ENCODE measurements at places on chromosomes 5 and 9. TPM values are rescaled to one million over a fixed set of nuclear protein-coding genes. Genes with fewer than 3 reads are reported as not detected.

- no peaks in the 10 kb centered on the region for H3K4me1 ChIP-seq
- H3K36me3 ChIP-seq, result no peaks in the 10 kb centered on the region
- H3K27me3 ChIP-seq, result no peaks in the 10 kb centered on the region
- H3K27ac ChIP-seq, result no peak overlapping the region
- H3K4me3 ChIP-seq, result no peak overlapping the region
- no peak for DNase-seq
These were observed 47.5 kb downstream of the UBE2QL1 start for GRCh38 chr5:6496207-6496584.

Gene RAD1
- 19.3 TPM for total RNA-seq

Gene ARRDC1
- 77.1 TPM for total RNA-seq

Gene EGFL7
- 0.56 TPM for total RNA-seq

DNA sequence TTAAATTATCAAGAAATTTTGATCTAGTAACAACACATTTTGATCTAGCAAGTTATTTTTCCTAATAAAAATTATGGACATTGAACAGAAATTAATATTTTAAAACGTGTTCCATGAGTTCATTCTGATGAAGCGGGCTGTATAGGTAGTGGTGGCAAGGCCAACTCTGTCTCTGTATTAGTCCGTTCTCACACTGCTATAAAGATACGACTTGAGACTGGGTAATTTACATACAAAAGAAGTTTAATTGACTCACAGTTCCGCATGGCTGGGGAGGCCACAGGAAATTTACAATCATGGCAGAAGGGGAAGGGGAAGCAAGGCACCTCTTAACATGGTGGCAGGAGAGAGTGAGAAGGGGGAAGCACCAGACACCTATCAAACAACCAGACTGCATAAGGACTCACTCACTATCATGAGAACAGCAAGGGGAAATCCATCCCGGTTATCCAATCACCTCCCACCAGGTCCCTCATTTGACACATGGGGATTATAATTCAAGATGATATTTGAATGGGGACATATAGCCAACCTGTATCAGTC, 61.2 kb downstream of the TMEM232 start:
- no peaks in the 10 kb centered on the region for H3K4me1 ChIP-seq
- no peak overlapping the region for H3K27ac ChIP-seq
- no peaks in the 10 kb centered on the region for H3K36me3 ChIP-seq
- no peaks in the 10 kb centered on the region for H3K27me3 ChIP-seq
- no peak overlapping the region for H3K4me3 ChIP-seq
- no peak for DNase-seq

- H3K27me3 ChIP-seq, result no peaks in the 10 kb centered on the region
- no peak overlapping the region for H3K4me3 ChIP-seq
- no peaks in the 10 kb centered on the region for H3K4me1 ChIP-seq
- no peak overlapping the region for H3K27ac ChIP-seq
These were observed 218.8 kb downstream of the TMEM167A start for GRCh38 chr5:82858151-82859025.

DNA sequence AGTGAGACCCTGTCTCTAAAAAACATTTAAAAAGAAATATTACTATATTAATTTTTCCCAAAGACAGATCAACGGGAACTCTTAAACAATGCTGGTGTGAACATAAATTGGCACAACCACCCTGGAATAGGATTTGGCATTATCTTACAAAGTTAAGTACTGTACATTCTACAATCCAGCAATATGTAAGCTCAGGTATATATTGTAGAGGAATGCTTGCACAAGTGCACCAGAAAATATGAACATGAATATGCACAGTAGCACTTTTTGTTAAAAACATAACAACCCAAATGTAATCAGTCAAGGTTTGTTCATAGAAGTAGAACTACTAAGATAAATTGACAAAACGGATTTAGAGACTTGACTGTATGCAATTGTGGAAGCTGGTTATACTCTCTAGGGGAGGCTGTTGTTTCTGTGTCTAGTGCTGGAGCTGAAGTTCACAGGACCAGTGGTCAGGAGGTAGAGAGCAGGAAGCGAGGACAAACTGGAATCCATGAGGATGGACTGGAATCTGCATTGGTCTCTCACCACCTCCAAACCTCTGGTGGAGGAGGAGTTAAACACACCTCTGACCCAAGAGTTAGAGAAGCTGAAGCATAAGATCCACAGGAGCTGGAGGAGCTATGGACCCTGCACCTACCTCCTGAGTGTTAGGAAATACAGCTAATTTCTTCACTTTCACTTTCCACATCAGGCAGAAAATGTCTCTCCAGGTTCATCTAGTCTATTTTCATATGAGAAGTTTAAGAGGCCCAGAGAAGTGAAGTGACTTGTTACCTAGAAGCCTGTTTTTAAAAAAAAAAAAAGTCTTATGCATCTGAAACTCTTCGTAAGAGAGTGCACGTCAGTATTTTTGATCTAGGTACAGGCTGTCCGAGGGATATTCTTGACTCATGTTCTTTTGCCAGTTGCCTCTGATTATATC, 20.3 kb upstream of the RIC1 start:
- H3K4me1 ChIP-seq, result peaks cover 6% of the 10 kb centered on the region
- no peaks in the 10 kb centered on the region for H3K36me3 ChIP-seq
- H3K27ac ChIP-seq, result peak overlapping the region; percentile 47
- DNase-seq, result no peak
- no peaks in the 10 kb centered on the region for H3K27me3 ChIP-seq
- H3K4me3 ChIP-seq, result peak overlapping the region; percentile 39

DNA sequence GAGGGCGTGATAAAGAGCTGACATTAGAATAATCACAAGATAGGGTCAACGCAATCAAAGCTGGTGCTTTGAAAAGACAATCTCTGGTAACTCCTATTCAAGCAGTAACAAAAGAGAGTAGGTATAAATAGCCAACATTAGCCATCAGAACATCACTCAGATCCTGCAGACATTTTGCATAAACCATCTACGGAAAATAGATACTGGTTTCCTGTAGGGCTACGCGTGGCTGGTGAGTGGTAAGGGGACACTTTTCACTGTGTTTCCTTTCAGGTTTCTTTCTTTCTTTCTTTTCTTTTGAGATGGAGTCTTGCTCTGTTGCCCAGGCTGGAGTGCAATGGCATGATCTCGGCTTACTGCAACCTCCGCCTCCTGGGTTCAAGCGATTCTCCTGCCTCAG, 22.3 kb downstream of the TTF1 start:
- H3K4me3 ChIP-seq, result no peak overlapping the region
- peaks cover 14% of the 10 kb centered on the region for H3K36me3 ChIP-seq
- no peak for DNase-seq
- no peak overlapping the region for H3K27ac ChIP-seq
- H3K27me3 ChIP-seq, result no peaks in the 10 kb centered on the region
- no peaks in the 10 kb centered on the region for H3K4me1 ChIP-seq

DNA sequence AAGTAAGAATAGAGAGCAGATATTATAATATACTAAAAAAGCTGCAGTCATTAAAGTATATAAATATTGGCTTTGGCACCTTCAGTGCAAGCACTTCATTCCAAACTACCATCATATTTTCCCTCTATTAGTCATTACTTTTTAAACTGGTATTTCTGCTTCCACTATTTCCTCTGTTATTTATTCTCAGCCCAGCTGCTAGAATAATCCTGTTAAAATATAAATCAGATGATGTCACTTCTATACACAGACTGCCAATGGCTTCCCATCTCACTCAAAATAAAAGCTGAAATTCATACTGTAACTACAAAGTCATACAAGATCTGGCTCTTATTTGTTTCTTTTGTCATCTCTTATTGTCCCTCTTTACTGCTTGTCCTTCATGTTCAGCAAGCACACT, 432.9 kb downstream of the TLE4 start:
- no peak for DNase-seq
- H3K27me3 ChIP-seq, result no peaks in the 10 kb centered on the region
- H3K4me3 ChIP-seq, result no peak overlapping the region
- H3K4me1 ChIP-seq, result no peaks in the 10 kb centered on the region
- no peaks in the 10 kb centered on the region for H3K36me3 ChIP-seq

GRCh38 chr5:566636-567309, 42.5 kb upstream of the SLC9A3 start:
- no peaks in the 10 kb centered on the region for H3K27me3 ChIP-seq
- H3K27ac ChIP-seq, result no peak overlapping the region
- DNase-seq, result no peak
- no peak overlapping the region for H3K4me3 ChIP-seq
- no peaks in the 10 kb centered on the region for H3K36me3 ChIP-seq
- H3K4me1 ChIP-seq, result no peaks in the 10 kb centered on the region

DNA sequence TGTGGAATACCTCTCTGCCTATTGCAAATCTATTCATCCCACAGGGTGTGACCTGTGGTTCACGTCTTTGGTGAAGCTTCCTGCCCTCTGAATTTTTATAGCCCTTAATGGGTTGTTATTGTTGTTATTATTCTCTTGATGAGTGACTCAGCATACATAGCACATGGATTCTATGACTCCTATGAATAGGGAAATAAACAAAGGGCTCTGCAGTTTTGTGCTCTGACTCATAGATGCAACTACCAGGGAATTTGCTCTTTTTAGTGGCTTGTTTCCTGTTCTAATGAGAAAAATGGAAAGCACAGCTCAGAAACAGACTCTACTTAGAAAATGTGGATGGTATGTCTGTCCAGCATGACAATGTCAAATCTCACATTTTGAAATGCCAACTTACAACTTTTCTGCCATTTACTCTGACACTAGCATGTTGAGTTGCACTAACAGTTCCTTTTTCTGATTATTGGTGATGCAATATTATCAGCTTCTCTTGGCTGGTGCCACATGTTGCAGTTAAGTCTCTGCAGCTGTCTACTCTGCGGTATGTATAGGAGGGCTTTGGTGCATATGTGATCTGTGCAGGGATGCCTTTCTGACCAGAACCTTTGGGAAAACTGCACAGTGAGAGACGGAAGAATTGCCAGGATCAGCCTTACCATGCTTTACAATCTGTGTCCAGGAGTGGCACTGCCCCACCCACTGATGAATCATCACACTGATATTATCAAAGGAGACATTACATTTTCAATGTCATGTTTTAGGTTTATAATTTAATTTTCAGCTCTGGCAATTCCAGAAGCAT, 996.4 kb upstream of the WWC1 start:
- no peaks in the 10 kb centered on the region for H3K36me3 ChIP-seq
- H3K4me3 ChIP-seq, result no peak overlapping the region
- no peaks in the 10 kb centered on the region for H3K27me3 ChIP-seq

Gene SEMA5A
- 0.98 TPM for total RNA-seq

Gene OBP2B
- total RNA-seq, result not detected

Data from naive thymus-derived CD4-positive, alpha-beta T cell (primary cell).